ENCODE measurements at places on chromosomes 3 and 15.
A peak's percentile ranks its signal among the peaks of the same experiment; 100 is the strongest.

DNA sequence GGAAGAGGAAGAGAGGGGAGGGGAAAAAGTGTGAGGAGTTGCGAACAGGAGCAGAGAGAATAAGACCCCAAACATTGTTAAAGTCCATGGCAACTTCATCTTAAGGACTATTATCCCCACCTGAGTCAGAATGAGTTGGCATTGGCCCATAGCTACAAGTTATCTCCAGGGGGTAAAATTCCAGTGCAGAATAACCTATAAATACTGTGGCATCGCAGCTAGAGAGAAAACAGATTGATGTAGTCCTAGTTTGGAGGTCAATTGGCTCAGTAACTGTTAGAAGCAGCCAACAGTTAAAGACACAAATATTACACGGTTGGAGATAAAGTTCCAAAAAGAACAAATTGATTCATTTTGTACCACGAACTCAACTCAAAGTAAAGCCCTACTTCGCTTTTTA is 313.9 kb upstream of the CCDC54 start:
- no peak for DNase-seq

- DNase-seq = no peak
Observed at GRCh38 chr3:43907508-43907858, 216.7 kb downstream of the ABHD5 start.

DNA sequence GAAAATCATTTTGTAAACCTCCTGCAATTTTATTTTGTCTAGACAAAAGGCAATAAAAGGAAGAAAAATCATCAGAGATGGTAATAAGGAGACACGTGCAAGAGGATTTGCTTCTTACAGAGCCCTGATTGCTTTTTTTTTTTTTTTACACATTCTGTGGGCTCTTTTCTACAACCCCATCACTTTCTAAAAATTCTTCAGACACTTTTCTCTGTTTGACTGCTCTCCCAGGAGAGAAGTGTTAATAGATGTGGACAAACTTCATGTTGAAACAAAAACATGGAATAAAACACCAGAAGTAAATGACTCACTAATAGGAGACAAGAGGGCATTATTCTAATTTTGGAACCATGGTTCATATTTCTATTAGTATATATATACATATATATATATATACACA is 114.4 kb upstream of the TPRG1 start:
- no peak for DNase-seq

DNA sequence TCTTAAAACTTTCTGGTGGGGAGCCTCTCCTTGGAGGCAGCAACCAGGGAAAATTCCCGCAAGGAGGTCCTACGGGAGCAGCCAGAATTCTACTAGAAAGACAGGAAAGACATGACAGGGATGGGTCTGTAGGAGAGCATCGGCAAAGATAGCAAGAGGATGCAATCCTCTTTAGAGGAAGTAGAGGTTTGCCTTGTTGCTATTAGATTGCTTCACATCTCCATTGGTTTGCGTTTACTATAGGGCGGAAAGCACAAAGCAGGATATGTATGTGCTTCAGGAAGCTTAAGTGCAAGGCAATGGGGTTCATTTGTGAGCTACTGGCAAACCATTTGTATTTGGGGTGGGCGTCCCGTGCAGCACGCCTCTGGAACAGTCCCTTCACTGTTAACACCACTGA is 193.0 kb downstream of the RORA start:
- no peak for DNase-seq

GRCh38 chr3:113133140-113133539 is 78.2 kb upstream of the BOC start:
- DNase-seq = no peak

- DNase-seq = no peak
Observed at GRCh38 chr3:73999501-73999900, 374.8 kb upstream of the PDZRN3 start.

DNA sequence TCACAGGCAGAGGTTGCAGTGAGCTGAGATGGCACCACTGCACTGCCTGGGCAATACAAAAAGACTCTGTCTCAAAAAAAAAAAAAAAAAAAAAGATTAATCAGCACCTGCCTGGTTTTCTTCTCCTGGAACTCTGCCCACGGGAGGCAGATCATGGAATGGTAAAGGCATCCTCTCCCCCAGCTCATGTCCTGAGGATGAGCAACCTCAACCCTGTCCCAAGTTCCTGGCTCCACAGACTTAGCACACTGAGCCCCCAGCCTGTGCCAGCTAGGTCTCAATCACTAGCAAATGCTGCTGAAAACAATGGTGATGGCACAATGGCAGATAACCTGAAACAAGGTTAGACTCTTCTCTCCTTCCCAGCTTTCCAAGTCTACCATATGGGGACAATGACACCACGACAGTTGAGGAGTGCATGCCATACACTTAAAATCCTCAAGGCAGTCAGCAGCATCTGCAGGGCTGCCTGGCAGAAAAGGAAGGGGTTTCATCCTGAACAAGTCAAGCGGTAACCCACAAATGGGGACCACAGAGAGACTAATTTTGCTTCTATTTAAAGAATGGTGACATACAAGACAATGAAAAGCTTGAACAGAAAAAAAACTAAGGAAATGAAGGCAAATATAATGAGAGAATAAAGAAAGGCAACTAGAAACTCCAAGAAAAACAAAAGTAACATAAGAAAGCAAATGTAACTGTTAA is 4.8 kb downstream of the CLN6 start:
- no peak for DNase-seq

GRCh38 chr15:63553388-63553791 is 43.8 kb upstream of the FBXL22 start:
- DNase-seq = no peak

DNA sequence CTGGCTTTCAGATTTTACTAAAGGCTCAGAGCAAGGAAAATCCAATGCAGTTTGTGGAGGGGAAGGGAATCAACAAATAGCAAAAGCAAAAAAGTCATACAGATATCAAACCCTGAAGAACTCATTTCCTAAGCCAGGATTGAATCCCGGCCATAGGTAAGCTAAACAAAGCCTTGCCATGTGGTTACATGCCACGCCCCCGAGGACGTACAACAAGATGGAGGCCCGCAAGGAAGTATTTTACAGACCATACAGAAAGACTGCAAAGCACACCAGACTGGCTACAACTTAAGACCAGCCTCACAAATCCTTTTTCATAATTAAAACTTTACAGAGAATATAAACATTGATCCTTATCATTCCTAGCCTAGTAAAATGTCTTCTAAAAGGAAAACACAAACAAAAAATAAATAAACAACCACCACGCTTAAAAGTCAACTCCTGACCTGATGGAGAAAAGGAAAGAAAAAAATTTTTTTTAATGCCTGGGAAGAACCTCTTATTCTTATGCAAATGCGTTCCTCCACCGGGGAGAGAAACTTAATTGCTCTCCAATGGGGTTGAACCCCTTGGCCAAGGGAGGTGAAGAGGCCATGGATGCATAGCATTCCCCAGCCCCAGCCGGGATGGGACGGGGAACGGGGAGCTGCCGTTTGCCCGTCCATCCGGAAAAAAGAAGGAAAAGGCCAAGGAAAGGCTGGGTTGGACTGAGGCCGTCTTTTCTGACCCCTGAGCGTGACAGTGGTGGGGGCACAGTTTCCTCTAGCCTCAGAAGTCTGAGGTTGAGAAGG is 39.3 kb downstream of the IL1RAP start:
- DNase-seq = no peak

- DNase-seq = no peak
Observed at GRCh38 chr3:79172241-79172640, 595.6 kb downstream of the ROBO1 start.

GRCh38 chr3:45711931-45712330 is 22.7 kb downstream of the SACM1L start:
- DNase-seq = no peak

- peak; percentile 16 for DNase-seq
Observed at GRCh38 chr15:41894791-41895463, 1.1 kb upstream of the SPTBN5 start.

DNA sequence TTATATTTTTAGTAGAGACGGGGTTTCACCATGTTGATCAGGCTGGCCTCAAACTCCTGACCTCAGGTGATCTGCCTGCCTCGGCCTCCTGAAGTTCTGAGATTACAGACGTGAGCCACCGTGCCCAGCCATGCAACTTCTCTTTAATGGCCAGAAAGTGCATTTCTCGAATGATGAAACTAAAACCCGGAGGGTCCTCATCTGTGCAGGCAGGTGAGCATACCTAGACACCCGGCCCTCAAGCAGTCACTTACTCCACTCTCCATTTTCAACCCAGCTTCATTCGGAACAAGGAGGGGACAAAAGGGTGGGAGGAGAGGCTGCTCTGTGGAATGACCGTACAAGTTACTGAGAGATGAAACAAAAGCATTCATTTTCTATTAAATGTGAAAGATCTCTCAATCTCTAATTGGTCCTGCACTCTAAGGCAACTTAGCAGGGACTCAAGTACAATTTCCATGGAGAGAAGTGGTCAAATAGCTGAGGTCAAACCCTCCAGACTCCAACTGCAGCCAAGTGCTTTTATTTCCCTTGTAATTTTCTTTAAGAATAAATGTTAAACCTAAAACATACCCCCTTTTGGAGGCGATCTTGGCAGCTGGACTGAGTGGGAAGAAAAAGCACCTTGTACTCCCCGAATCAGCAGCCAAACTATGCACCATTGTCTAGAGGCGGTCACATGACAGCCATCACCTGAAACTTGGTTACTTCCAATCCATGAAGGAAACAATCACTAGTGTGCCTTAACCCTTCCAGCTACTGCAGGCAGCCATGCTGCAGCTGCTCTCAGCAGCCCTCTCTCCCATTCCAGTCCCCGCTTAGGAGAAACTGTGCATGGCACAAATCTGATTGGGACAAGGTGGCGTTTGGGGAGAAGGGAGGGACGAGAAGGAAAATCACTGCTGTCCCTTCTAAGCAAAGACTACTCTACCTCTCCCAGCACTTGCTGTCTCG is 62.2 kb downstream of the VGLL4 start:
- no peak for DNase-seq

GRCh38 chr15:58506783-58507668 is 75.2 kb downstream of the LIPC start:
- no peak for DNase-seq

DNA sequence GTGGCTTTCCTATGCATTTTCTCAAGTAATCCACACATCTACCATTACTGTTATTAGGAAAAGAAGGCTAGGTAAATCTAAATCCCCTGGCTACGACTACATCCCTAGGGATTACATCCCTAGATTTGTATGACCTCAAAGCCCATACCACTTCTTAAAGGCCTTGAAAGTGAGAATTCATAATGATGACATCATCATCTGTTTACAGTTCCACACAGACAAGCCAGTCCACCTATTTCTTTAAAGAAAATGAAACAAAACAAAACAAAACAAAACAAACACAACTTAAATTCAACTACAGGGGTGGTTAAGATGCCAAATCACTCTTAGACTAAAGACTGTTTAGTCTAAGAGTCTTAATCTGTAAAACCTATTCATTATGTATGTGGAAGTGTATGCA is 5.7 kb downstream of the WDR72 start:
- DNase-seq = no peak

GRCh38 chr3:182979103-182979673 is 1.1 kb downstream of the DCUN1D1 start:
- DNase-seq = no peak

- no peak for DNase-seq
Observed at GRCh38 chr3:149545049-149545448, 70.6 kb downstream of the TM4SF4 start.

GRCh38 chr3:39531665-39532064 is 64.2 kb downstream of the MOBP start:
- DNase-seq = no peak

DNA sequence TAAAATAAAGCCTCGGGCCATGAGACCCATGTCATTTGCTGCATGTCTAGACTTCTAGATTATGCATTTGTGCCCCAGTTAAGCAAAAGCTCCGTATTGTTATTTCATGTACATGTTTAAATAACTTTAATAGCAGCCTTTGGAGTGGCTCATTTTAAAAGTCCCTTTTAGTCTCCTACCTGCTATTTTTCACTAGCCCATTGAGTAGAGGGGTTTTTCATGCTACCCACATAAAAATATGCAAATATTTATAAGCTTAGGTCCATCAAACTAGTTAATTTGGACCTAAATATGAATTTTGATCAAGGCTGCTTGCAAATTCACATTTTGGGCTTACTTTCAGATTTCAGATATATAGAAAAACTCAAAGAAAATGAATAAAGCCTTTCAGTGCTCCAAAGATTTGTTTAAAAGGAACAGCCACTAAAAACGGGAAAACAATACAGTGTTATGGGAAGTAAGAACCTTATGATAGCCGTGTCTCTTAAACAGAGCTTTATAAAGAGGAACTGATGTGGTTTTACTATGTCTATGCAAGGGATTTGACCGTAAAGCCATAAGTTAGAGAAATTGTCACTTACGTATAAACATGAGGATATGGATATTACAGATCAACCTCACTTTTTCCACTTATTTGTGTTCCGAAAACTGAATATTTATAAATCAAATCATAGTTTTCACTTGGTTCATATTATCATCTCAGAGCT is 30.0 kb downstream of the FILIP1L start:
- no peak for DNase-seq

- no peak for DNase-seq
Observed at GRCh38 chr3:38164643-38164951, 740 bp upstream of the OXSR1 start.

DNA sequence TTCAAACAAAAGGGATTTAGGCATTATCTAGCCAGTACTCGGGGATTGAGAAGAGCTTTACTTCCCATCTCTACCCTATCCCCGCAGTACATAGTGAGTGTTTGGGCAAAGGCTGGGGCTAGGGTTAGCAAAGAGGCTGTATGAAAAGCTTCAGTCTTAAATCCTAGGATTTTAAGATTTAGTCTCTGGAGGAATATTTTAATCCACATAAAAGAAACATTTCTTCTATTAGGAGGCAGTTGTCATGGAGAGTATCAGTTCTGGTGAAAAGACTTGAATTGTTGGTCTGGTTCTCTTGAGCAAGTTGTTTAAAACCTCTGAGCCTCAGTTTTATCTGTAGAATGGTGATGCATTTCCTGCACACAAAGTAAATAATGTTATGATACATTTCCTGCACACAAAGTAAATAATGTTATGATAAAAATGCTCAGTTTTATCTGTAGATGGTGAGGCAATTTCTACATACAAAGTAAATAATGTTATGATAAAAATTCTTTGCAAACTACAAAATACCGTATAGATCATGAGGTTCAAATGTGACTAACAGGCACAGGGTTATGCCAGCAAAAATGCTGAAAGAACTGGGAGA is 53.9 kb upstream of the ZBED2 start:
- DNase-seq = no peak

DNA sequence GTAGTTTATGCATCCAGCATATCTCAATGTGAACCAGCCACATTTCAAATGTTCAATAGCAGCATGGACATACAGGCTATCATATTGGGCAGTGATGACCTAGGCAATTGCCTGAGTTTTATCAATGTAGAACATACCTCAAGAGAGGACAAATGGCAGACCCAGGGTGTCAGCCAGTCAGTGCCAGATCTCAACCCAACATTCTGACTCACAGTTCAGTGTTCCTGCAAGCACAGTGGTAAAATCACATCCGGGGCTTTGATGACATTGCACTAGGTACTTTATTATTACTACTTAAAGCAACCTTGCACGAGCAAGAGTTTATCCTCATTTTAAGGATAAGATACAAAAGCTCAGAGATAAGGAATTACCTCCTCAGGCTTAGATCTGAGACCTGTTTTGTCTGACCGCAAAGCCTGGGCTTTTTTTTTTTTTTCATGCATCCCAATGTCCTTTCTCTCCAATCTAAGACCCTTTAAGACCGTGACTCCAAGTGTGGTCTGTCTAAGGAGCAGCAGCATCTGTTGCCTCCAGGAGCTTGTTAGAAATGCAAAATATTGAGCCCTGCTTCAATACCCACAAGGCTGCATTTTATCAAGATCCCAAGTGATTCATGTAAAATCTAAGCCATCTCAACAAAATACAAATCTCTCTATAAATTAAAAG is 60.1 kb downstream of the SLC12A1 start:
- no peak for DNase-seq

GRCh38 chr3:51836606-51837005 is 24.8 kb upstream of the IQCF2 start:
- no peak for DNase-seq

Data from NCI-H1694 (cell line).